ENCODE measurements at places on chromosomes 12 and 14. TPM values are rescaled to one million over a fixed set of nuclear protein-coding genes. Genes with fewer than 3 reads are reported as not detected.

TESPA1 gene
- total RNA-seq, result 95.8 TPM

AICDA gene
- total RNA-seq, result not detected

KRT3 gene
- total RNA-seq, result not detected

RFLNA gene
- not detected for total RNA-seq

NKX2-1 gene
- total RNA-seq, result not detected

HOXC12 gene
- not detected for total RNA-seq

DCAF4 gene
- total RNA-seq, result 20.5 TPM

PRB2 gene
- total RNA-seq, result not detected

RFX4 gene
- total RNA-seq, result not detected

LMO3 gene
- total RNA-seq, result not detected

WIF1 gene
- not detected for total RNA-seq

FOXG1 gene
- total RNA-seq, result not detected

RTL1 gene
- not detected for total RNA-seq

FAM90A1 gene
- total RNA-seq, result 0.47 TPM

GLIPR1L1 gene
- total RNA-seq, result not detected

EXOC3L4 gene
- total RNA-seq, result not detected

FOXA1 gene
- total RNA-seq, result not detected

IQSEC3 gene
- total RNA-seq, result 0.32 TPM

MANSC4 gene
- not detected for total RNA-seq

GLI1 gene
- total RNA-seq, result 0.49 TPM

NINJ2 gene
- total RNA-seq, result 1.4 TPM

TAS2R42 gene
- not detected for total RNA-seq

C12orf50 gene
- 0.18 TPM for total RNA-seq

PDZRN4 gene
- not detected for total RNA-seq

CIROP gene
- not detected for total RNA-seq

ADGRD1 gene
- total RNA-seq, result not detected

KRT79 gene
- total RNA-seq, result 0.12 TPM

VIPAS39 gene
- 21.5 TPM for total RNA-seq

DPF3 gene
- not detected for total RNA-seq

MSI1 gene
- total RNA-seq, result 0.51 TPM

MYBPC1 gene
- not detected for total RNA-seq

TEAD4 gene
- 8.3 TPM for total RNA-seq

ASCL1 gene
- not detected for total RNA-seq

NRIP2 gene
- not detected for total RNA-seq

PTPN6 gene
- total RNA-seq, result 320 TPM

AQP6 gene
- not detected for total RNA-seq
